A172 (cell line): ENCODE measurements at places on chromosomes 1 and 21. TPM values are rescaled to one million over a fixed set of nuclear protein-coding genes. Genes with fewer than 3 reads are reported as not detected.
A peak's percentile ranks its signal among the peaks of the same experiment; 100 is the strongest.

Gene MFAP2
- total RNA-seq = 0.41 TPM in 1 of 2 replicates, not detected in the other

Gene SLC45A1
- 0.74 and 4.3 TPM in 2 replicates for total RNA-seq

Gene HSD11B1
- 0.69 and 1.5 TPM in 2 replicates for total RNA-seq

Gene AGRN
- total RNA-seq = 107 and 115 TPM in 2 replicates

Gene SPRR2G
- total RNA-seq = not detected in 2 replicates

Gene ILDR2
- total RNA-seq = 0.12 and 0.48 TPM in 2 replicates

Gene KIAA1614
- total RNA-seq = 3.8 and 9.4 TPM in 2 replicates

Gene INAVA
- 4.6 and 10.9 TPM in 2 replicates for total RNA-seq

Gene LMOD1
- not detected in 2 replicates for total RNA-seq

Gene IGSF5
- 0.57 and 1.1 TPM in 2 replicates for total RNA-seq

Gene ATP13A2
- 39.9 and 57.7 TPM in 2 replicates for total RNA-seq

GRCh38 chr1:157517016-157517415 is 35.3 kb downstream of the FCRL5 start:
- DNase-seq = no peak

GRCh38 chr1:202692959-202693555 is 17.2 kb downstream of the SYT2 start:
- DNase-seq = peak; percentile 74

DNA sequence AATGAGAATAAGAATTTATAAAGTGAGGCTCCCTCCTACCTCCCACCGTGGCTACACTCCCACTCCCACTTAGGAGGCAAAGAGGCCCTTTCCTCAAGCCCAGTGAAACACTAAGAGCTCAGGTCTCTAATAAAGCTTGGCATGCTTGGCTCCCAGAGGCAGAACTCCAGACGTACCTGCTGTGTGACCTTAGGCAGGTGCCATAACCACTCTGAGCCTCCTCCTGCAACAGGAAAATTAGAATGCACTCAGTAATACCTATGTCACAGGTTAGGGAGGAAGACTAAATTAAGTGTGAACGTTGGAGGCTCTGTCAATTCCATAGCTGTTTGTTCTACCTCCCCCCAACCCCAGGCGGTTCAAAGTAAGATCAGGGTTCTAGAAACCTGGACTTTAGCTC is 16.5 kb upstream of the SLC26A9 start:
- no peak for DNase-seq

DNA sequence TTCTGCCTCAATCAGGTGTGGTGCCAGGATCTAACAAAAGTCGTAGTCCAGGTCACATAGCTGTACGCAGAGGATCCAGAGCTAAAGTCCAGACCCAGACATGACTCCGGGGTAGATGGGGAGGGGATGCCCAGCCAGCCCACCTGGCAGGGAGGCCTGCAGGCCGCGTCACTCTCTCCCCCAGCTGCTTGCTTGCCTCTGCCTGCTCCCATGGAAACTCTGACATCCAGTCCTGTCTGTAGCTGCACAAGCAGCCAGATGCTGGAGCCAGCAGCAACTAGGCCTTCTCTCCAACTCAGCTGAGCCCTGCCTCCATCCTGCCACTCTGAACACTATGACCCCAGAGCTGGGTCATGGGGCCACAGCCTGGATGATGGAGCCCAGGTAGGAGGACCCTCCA is 8.1 kb downstream of the COL8A2 start:
- DNase-seq = no peak

DNA sequence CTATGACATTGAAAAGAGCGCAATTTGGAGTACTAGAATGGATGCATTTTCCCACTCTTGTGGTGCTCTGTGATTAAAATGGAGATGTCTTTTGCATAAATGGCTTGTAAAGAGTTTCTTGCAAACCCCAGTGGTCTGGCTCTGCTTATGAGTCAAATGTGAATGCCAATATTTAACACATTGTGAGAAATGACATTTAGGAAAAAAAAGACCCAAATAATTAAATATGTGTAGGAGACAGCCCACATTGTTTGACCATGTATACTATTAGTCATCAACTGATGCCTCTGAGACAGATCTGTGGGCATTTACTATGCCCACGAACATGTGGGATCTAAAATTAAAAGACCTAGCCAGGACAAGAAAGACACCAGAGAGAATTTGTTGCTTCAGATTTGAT is 22.2 kb upstream of the RUNX1 start:
- DNase-seq = no peak

DNA sequence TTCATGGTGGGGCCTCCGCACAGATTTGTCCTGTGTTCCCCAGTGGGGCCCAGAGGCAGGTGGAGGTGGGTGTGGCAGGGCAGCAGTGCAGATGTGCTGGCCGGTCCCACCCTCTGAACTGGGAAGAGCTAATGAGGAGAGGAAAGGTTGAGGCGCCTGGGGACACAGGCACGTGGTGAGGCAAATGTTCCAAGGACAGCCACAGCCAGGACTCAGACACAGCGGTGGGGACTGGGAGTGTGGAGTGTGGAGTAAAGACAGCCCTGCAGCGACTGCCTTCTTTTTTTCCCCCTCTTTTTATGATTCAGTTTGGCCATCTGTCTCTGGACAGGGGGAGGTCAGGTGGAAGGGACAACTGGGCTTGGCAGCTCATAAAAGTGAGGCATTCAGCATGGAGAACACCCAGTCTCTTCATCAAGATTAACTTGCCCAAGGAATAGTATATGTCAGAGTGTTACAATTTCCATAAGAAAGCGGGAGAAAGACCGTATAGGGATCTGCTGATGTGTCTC is 104.2 kb upstream of the GCLM start:
- DNase-seq = no peak

DNA sequence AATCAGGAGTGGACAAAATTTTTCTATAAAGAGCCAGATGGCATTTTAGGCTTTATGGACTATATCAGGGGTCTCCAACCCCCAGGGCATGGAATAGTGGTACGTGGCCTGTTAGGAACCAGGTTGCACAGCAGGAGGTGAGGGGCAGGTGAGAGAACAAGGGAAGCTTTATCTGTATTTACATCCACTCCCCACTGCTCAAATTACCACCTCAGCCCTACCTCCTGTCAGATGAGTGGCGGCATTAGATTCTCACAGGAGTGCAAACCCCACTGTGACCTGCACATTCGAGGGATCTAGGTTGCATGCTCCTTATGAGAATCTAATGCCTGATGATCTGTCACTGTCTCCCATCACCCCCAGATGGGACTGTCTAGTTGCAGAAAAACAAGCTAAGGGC is 13.9 kb downstream of the PHTF1 start:
- DNase-seq = no peak

DNA sequence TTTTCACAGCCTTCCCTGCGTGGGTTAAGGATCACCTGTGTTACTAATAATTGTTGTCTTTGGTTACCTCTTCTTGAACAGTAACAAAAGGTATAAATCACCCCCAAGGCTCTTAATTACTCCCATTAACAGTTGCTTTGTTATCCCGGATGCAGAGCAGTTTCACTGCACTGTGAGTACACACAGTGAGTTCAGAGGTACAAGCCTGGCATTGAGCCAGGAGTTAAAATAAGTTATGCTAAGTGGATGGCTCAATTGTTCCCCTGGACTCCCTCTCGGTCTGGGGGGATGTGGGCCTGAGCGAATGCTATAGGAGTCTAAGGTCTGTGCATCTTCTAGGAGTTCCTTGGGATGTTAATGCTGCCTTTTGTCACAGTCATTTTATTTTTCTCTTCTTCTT is 258.3 kb downstream of the ATG4C start:
- DNase-seq = no peak

DNA sequence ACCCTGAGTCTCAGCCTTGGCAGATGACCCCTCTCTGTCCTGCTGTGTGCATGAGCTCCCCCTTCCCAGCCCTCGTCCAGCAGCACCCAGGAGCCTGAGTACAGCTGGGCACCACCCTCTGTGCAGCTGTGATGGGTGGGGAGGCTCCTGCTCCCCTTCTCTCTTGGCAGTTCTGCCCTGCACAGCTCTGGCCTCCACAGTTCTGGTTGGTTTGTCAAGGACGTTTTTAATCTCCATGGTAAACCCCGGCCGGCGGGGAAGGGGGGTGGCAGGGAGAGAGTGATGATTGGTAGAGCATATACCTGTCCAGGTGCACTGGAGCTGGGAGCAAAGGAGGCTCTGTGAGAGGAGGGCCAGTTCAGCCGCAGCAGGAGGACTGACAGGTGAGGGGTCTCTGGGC is at the start of gene CLCNKA:
Gene CLCNKA, plus strand, starts transcription at position 356 of the 400 bp plus-strand sequence. CDS start 584 bp downstream, outside the sequence.
- DNase-seq = no peak

GRCh38 chr1:236063551-236063918 is 1.4 kb downstream of the NID1 start:
- DNase-seq = no peak

DNA sequence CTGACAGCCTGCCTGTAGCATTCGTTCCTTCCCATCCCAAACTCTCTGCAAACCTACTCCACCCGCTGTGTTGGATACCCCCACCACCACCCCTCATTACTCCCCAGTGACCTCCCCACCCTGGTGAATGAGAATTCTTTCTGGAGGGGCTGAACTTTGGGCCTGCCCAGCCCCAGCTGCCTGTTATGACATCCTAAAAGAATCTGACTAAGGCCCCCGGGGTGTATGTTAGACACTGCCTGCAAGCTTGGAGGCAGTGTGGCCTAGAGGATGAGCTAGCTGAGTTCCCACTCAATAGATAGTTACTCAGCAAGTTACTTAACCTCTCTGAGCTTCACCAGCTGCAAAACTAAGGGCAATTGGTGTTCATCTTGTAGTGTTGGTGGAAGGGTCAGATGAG is 110.2 kb upstream of the FGGY start:
- DNase-seq = no peak

GRCh38 chr1:8281843-8282509 is 35.9 kb upstream of the SLC45A1 start:
- no peak for DNase-seq

DNA sequence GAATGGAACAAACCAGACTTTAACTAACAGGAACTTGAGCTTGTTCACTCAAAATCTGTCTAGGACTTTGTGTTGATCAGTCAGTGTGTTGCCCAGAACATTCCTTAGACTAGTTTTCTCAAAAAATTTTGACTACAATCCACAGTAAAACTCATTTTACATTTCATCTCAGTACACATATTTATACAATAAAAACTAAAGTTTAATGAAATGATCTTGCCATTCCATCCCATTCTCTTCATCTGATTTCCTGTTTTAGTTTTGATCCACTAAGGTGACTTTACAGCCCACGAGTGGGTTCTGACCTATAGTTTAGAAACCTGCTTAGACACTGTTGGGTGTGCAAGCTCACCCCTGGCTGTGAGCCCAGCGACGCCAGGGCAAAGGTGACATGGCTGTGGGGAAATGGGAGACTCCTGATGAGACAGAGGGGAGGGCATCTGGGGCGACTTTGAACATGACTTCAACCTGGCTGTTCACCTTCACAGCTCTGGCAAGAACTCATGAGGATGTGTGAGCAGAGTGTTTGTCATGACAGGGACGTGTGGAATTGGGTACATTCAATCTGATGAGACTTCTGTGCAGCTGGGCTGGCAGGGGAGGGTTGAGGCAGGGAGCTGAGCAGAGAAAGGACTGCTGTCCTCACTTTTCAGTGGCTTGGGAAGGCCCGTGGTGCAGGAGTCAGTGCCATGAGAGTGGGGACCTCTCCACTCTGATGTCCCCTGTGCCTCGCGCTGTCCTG is 40.6 kb downstream of the LHX4 start:
- no peak for DNase-seq

GRCh38 chr1:21922090-21923013 is 14.8 kb downstream of the HSPG2 start:
- DNase-seq = no peak

DNA sequence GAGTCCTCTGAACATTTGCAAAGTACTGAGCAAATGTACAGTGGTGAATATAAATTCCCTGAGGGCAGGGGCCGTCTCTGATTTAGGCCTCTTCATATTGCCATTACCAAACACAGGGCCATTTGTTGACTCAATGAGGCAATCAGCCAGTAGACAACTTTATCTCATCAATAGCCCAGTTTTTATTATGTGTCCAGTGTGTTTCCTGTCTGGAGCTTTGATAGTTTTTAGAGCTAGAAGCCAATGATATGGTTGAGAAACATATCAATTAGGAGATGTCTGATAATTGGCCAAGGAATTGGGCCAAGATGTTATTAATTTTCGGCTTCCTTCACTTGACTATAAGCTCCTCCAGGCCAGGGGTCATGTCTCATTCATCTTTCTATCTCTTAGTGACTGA is 163.0 kb downstream of the ROR1 start:
- DNase-seq = no peak

- no peak for DNase-seq
Observed at GRCh38 chr1:222047366-222047765, 305.5 kb upstream of the DUSP10 start.

GRCh38 chr1:221602830-221603229 is 139.1 kb downstream of the DUSP10 start:
- DNase-seq = no peak

DNA sequence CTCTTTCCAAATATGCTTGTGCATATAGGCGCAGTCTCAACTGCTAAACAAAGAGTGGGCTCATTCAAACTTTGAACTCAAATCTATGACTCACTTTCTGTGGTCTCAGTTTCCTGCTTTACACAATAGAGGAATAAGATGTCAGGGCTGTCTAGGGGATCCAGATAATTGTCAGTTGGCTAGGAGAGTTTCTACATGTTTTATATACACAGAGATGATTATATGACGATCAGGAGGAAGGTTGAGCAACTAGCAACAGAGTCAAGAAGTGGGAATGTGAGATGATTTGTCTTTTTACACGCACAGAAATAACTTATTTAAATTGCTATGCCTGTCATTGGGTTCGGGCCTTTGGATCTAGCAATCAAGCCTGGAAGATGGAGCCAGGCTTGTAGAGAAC is 299.4 kb upstream of the LYPLAL1 start:
- peak; percentile 18 for DNase-seq

- no peak for DNase-seq
Observed at GRCh38 chr1:27015260-27015659, 2.6 kb upstream of the TENT5B start.

DNA sequence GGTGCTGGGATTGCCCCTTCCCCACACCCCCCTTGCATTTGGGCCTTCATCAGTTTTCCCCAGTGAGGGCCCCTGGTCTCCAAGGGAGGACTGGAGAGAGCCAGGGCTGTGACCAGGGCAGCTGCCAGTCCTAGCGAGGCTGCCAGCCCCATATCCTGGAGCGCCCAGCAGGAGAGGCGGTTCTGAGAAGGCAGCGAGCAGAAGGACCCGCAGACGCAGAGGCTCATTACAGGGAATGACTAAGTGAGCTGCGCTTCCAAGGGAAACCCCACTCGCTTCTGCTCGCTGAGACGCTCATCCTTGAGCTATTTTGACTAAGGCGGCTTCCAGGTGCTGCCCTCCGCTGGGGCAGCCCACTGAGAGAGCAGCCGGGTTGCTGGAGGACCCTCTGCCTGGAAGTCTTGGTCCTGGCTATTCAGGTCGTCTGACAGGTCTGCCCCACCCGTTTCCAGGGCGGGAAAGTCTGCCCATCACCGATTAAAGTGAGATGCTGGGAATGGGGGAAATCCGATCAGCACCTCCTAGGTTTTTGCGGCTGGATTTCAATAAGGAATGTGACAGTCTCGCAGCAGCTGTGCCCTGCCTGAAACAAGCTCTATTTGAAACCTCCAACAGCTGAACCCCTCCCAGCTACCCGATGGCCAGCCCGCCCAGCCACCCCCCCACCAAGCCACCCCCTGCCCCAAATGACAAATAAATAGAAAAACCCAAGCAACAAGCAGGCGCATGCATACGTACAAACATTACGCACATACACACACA is 2.8 kb downstream of the KCNN3 start:
- peak; percentile 95 for DNase-seq

GRCh38 chr1:157773493-157774350 is 3.2 kb downstream of the FCRL2 start:
- DNase-seq = no peak
